CD8-positive, alpha-beta T cell (primary cell): ENCODE measurements at places on chromosomes 11 and 22.

DNA sequence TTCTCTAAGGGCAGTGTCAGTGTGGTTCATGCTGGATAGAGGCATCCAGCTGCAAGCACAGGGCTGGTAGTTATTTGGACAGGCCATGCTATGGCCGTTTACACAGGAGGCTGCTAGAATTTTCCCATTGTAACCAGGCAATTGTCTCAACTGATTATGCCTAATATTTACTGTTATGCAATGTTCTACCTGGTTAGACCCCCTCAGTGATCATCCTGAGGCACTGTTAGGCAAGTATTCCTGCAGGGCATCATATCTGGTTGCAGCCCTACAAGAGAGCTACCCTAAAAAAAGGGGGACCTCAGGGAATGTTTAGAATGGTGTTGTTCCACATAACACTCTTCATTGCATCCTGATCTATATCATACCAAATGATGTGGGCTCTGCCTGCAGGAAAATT is 1124.6 kb downstream of the JRKL start:
- no peak for DNase-seq

GRCh38 chr11:77619576-77620198 is 17.9 kb downstream of the CLNS1A start:
- no peak for DNase-seq

- DNase-seq = no peak
These were observed 243.7 kb upstream of the TBCEL start for GRCh38 chr11:120780239-120780638.

- no peak for DNase-seq
These were observed 13.7 kb downstream of the SULT4A1 start for GRCh38 chr22:43848366-43849171.

- peak; percentile 42 for DNase-seq
These were observed 6.3 kb upstream of the SYNGR1 start for GRCh38 chr22:39343259-39344045.

GRCh38 chr11:66020618-66021357 is 5.5 kb downstream of the CATSPER1 start:
- no peak for DNase-seq

DNA sequence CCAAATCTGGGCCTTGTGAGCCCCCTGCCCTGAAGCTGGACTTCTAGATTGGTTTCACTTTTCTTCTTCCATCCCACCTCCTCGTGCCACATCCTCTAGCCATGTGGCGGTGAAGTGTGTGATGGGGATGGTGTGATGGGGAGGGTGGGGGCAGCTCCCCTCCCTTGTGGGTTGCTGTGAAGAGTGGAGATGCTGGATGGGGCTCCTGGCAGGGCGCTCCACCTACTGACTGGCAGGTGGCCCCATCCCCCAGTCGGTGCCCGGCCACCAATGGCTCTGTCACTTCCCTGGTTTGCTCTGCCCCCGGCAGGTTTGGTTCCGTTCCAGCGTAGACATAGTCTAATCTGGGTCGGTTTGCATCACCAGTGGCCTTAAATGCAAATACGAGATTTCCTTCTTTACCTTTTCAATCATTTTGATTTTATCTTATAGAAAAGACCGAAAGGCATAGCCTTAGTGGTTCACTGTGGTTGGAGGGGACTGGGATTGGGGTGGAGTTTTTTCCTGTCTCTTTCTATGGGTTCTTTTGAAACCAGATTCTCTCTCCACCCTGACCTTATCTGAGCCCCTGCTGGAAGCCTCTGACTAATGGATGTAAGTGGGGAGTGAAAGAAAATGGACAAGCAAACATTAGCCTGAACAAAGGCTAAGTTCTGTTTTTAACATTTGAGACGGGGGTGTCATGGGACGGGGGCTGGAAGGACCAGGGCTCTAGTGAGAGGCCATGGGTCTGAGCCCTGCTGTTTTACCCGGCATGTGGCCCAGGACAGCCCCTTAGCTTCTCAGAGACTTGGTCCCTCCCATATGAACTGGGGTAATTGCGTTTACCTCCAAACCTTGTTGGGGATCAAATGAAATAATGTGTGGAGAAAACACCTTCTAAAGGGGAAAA is 149.3 kb downstream of the CACNA1I start:
- no peak for DNase-seq

DNA sequence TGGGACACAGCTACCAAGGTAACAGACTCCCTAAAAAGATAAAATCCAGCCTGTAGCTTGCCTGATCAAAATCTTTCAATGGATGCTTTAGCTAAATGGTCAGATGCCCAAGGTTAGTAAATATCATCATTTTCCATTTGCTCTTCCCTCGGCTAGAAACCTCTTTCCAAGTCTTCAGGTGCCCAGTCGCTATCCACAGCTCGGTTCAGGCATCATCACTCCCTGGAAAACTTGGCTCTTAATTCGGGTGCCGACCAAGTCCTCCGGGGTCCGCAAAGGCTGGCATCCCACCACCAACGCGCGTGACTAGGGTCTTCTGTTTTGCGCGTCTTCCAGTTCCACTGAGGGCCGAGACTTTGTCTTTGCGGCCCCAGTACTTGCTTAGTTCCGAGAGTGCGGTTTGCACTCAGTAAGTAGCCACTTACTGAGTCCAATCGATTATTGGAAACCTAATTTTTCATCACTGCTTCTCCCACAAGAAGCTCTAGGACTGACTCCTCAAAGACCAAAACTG is 44.3 kb downstream of the OR4D9 start:
- DNase-seq = no peak

- no peak for DNase-seq
These were observed 79.0 kb downstream of the BUD13 start for GRCh38 chr11:116693593-116694348.

GRCh38 chr22:37443086-37443485 is 15.8 kb upstream of the ELFN2 start:
- DNase-seq = no peak

DNA sequence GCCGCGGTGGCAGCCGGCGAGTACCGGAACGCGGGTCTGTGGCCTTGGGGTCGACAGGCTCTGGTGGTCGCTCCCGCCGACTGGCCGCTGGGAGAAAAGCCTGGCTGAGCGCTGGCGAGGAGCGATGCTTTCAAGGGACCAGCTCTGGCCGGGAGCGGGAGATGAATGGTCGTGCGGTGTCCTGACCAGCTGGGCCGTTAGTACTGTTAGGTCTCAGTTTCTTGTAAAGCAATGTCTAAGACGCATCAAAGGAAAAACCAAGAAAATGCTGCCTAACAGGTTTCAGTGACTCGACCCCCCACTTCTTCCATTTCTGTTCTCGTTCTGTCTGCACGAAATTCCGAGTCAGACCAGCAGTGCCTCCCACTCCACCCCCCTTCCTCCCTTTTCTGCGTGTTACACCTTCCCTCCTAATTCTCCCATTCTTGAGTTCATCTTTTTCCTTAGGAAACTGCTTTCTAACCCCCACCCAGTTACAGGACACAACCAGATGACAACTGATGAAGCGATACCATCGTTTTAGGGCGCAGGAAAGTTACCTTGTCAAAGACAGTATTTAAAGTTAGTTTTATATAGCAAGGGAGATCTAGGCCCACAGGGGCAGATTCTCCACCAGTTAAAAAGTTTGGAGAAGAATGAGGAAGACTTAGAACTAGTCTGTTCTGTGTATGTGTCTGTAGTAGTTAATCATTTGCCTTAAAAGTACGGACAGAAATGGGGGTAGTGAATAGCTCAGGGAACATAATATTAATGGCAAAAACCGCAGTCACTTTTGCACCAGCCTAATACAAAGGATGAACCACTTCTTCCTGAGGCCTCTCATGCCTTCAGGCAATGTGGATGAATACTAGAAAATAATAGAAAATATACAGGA is 1.0 kb downstream of the CUL5 start:
- no peak for DNase-seq

DNA sequence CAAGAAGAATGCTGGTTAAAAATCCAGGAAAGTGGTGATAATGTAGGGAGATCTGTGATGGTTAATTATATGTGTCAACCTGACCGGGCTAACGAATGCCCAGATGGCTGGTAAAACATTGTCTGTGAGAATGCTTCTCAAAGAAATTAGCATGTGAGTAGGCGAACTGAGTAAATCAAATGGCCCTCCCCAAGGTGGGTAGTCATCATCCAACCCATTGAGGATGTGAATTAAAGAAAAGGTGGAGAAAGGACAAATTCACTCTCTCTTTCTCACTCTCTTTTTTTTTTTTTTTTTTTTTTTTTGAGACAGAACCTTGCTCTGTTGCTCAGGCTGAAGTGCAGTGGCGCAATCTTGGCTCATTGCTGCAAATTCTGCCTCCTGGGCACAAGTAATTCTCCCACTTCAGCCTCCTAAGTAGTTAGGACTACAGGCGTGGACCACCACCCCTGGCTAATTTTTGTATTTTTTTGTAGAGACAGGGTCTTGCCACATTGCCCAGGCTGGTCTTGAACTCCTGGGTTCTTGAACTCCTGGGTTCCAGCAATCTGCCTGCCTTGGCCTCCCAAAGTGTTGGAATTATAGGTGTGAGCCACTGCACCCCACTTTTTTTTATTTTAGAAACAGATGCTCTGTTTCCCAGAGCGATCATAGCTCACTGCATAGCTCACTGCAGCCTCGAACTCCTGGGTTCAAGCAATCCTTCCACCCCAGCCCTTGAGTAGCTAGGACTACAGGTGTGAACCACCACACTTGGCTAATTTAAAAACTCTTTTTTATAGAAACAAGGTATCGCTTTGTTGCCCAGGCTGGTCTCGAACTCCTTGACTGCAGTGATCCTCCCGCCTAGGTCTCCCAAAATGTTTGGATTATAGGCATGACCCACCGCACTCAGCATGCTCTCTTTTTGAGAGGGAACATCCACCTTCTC is 22.0 kb upstream of the P2RY6 start:
- no peak for DNase-seq

DNA sequence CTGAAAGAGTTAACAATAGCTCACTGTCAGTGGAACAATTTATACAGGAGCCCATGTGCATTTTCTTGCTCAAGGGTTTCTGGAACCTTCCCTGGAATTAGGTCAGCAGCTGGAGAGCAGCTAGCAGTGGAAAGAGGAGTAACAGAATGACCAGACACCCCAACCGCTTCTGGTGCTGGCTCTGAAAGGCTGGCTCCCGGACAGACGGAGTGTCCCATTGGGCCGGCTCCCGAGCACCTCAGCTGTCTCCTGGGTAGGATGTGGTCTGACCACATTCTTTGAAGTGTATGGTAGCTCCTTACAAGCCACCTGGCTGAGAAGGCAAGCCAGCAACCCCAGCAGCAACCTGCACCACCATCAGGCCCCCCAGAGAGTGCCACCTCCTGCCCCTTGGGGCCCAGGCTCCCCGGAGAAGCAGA is 44.7 kb downstream of the ABTB2 start:
- DNase-seq = peak; percentile 36

- no peak for DNase-seq
These were observed 99.3 kb upstream of the SESN3 start for GRCh38 chr11:95330302-95330701.

GRCh38 chr22:41481925-41482318 is 13.0 kb downstream of the ACO2 start:
- DNase-seq = no peak

DNA sequence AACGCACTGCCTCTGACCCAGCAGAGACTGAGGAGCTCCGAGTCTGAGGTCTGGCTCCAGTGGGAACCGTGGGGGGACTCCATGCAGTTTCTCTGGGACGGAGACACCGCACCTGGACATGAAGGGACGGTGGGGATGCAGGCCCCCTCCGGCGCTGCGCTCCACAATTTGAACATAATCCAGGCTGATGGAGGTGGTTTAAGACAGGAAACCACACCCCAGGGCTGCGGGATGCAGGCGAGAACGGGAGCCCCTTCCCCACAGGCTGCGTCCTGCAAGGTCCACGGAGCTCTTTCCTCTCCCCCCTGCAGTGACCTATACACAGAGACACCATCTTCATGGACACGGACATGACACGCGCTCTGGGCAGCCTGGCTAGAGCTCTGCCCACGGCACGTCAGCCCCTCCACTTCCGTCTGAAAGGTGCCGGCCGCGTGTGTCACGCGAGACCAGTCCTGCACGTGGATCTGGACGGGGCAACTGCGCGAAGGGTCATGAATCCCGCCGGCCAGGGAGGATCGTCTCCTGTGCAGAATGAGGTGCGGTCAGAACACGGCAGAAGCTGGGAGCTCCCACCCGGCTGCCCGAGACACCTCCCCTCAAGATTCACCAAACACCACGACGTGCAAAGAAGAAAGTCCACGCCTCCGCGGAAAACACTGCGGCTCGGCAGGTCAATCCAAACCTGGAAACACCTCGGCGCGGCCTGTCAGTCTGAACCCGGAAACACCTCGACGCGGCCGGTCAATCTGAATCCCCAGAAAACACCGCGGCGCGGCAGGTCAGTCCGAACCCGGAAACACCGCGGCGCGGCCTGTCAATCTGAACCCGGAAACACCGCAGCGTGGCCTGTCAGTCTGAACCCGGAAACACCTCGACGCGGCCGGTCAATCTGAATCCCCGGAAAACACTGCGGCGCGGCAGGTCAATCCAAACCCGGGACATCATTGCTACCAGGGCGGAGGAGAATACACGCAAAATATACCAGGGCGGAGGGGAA is 212.4 kb downstream of the BRD1 start:
- DNase-seq = no peak

GRCh38 chr11:24153337-24153736 is 343.5 kb upstream of the LUZP2 start:
- no peak for DNase-seq

DNA sequence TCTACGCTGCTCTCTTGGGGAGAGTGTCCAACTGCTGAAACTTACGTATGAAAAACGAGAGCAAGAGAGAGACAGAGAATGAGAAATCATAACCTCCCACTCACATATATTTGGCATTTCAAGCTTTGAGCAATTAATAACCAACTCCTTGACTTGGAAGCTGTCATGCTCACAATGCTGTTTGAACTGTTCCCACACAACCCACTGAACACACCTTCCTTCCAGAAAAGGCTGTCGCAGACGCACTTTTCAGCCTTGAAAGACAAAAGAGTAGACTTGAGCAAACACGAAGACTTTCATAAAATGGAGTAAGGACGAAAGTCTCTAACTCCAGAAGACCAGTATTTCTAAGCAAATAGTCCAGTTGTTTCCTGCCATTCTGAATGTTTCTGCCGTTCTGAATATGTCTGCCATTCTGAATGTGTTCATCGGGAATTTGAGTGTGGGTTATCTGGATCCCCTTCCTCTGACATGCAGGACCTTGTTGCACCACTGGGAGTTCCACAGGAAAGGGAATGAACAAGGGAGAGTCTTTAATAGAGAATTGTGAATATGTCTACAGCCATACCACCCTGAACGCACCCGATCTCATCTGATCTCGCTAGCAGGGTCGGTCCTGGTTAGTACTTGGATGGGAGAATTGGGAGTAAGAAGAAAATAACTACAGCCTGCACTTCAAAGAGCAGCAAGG is 86.2 kb upstream of the BARX2 start:
- DNase-seq = no peak

- no peak for DNase-seq
These were observed 536 bp downstream of the YWHAH start for GRCh38 chr22:31944700-31945442.

- no peak for DNase-seq
These were observed 306.3 kb downstream of the CNTN5 start for GRCh38 chr11:99327066-99327465.

GRCh38 chr11:85823816-85824215 is 12.9 kb upstream of the SYTL2 start:
- peak; percentile 66 for DNase-seq

DNA sequence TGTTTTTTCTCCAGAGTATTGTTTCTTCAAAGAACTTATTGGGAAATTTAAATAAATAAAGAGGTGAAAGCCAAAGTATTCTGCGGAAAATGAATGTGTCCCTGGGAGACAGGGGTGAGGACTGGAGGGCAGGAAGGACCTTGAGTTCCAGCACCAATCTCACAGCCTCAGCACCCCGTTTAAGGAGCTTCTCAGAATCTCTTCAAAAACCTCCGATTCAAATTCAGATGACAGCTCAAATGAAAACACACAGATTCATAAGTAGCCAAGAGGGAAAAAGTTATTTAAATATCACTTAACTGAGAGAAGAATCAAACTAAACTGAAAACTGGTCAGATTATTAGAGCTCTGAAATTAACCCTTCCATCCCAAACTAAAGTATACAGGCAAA is 12.5 kb downstream of the MTMR2 start:
- no peak for DNase-seq
